ENCODE measurements at places on chromosomes 5 and 9.

DNA sequence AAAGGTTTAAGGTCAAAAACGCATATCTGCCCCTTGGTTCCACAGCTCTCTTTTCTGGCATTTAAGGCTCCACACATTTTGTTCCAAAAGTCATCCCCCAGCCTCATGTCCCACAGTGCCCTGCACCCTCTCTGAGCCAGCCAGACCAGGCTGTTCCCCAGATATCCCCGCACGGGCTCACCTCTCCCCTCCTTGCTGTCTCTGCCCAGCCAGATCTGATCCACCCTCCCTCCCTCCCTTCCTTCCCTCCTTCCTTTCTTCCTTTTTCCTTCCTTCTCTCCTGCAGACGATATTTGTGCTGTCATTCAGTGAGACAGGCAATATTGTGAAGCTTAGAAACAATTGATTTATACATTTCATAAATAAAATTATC is 37.0 kb downstream of the DUSP1 start:
- no peak for DNase-seq
- no peak overlapping the region for H3K4me3 ChIP-seq
- H3K4me1 ChIP-seq, result peaks cover 14% of the 10 kb centered on the region
- H3K36me3 ChIP-seq, result no peaks in the 10 kb centered on the region
- no peaks in the 10 kb centered on the region for H3K27me3 ChIP-seq

GRCh38 chr9:107870221-107870620 is 380.7 kb upstream of the KLF4 start:
- no peaks in the 10 kb centered on the region for H3K36me3 ChIP-seq
- H3K4me1 ChIP-seq, result peaks cover 51% of the 10 kb centered on the region
- no peak for DNase-seq
- H3K27me3 ChIP-seq, result no peaks in the 10 kb centered on the region
- no peak overlapping the region for H3K4me3 ChIP-seq

DNA sequence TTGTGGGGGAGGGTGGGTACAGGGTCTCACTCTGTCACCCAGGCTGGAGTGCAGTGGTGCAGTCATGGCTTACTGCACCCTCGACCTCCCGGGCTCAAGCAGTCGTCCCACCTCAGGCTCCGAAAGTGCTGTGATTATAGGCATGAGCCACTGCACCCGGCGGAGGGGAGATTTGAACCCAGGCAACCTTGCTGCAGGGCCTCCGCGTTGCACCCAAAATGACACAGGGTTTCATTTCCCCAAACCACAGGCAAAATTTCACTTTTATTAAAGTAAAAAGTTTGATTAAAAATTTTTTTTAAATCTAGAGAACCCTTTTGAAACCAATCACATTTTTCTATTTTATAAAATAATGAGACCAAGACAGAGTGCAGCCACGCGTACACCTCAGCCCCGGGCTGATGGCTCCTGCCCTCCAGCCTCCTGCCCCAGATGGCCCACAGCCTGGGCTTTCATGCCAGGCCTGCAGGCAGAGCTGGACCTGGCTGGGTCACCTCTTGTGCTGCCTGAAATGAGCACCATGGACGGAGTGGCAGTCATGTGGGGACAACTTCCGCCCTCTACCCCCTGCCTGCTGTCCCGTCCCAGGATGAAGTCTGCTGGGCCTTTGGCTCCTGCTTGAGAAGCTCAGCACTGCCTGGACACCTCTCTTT is 30.5 kb downstream of the USP20 start:
- DNase-seq, result no peak
- no peaks in the 10 kb centered on the region for H3K27me3 ChIP-seq
- peaks cover 18% of the 10 kb centered on the region for H3K36me3 ChIP-seq
- H3K4me3 ChIP-seq, result no peak overlapping the region

GRCh38 chr9:110036286-110036685 is 171.7 kb downstream of the C9orf152 start:
- H3K4me1 ChIP-seq, result peaks cover 7% of the 10 kb centered on the region
- no peak overlapping the region for H3K27ac ChIP-seq
- no peak overlapping the region for H3K4me3 ChIP-seq
- no peak for DNase-seq

- no peak overlapping the region for H3K27ac ChIP-seq
- H3K27me3 ChIP-seq, result peaks cover 21% of the 10 kb centered on the region
- no peak for DNase-seq
- no peaks in the 10 kb centered on the region for H3K36me3 ChIP-seq
- H3K4me3 ChIP-seq, result no peak overlapping the region
These were observed 2.5 kb downstream of the DIPK1B start for GRCh38 chr9:136714893-136715274.

- H3K27me3 ChIP-seq, result no peaks in the 10 kb centered on the region
- H3K4me1 ChIP-seq, result peaks cover 11% of the 10 kb centered on the region
- H3K36me3 ChIP-seq, result peaks cover 3% of the 10 kb centered on the region
- no peak for DNase-seq
These were observed 20.2 kb upstream of the SUB1 start for GRCh38 chr5:32565145-32565544.

Data from memory B cell (primary cell).